Cerebellum (tissue), 4 donors: ENCODE measurements at places on chromosomes 12 and 14. TPM values are rescaled to one million over a fixed set of nuclear protein-coding genes. Genes with fewer than 3 reads are reported as not detected.

The SLC25A47 gene
- total RNA-seq: not detected

The PLEKHD1 gene
- 1.3 TPM for total RNA-seq

The BHLHE41 gene
- total RNA-seq: 6.6 TPM

The BDKRB2 gene
- total RNA-seq: 0.45 TPM

The KRT73 gene
- not detected for total RNA-seq

The P2RX2 gene
- total RNA-seq: not detected

The FITM1 gene
- total RNA-seq: 0.54 TPM

The SLC17A8 gene
- 8.8 TPM for total RNA-seq

The GNB3 gene
- total RNA-seq: 5.5 TPM
